ENCODE measurements at places on chromosomes 5 and 9.
A peak's percentile ranks its signal among the peaks of the same experiment; 100 is the strongest.

DNA sequence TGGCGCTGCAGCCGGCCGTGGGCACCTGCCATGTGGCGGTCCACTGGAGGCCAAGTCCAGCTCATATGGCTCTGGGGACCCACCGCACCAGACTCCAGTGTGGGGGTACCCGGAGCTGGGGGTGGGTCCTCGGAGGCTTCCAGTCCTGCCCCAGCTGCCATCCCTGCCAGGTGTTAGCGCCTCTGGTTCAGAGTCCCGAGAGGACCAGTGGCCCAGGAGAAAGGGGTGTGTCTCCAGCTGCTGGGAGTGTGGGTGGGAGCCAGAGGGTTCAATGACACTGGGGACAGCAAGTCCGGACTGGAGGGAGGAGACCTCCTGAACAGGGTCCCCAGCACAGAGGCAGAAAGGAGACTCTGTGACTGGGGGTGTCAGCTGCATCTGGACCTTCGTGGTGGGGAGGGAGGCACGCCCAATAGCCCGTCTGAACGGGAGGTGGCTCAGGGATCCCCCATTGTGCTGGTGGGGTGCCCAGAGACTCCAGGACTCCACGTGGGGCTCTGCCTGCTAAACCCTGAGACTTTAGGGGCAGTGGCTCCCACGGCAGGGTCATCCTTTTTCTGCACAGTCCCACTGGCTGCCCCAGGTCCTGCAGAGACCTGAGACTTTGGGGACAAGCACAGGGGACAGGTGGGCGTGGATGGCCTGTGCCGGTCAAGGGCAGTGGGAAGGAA is 2.4 kb upstream of the AHRR start:
- peak; percentile 36 for DNase-seq

GRCh38 chr9:115118879-115119218 is 892 bp upstream of the TNC start:
- DNase-seq: peak; percentile 72

DNA sequence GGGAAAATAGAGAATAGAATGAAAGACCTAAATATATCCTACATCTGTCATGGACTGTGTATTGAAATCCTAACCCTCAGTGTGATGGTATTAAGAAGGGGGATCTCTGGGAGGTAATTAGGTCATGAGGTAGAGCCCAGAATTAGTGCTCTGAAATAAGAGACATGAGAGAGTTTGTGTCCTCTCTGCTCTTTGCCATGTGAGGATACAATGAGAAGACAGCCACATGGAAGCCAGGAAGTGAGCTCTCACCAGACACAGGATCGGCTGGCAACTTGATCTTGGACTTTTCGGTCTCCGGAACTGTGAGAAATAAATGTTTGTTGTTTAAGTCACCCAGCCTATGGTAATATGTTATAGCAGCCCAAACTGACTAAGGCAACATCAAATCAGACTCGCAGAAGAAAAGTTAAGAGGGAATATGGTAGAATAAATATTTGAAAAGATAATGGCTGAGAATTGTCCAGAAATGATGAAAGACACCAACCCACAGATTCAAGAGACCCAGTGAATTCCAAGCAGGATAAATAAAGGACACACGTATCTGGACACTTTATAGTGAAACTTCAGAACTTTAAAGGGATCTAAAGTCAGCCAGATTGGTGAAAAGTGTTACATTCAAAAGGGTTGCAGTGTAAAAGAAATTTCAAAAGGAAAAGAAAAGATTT is 12.7 kb upstream of the SLC36A1 start:
- no peak for DNase-seq

DNA sequence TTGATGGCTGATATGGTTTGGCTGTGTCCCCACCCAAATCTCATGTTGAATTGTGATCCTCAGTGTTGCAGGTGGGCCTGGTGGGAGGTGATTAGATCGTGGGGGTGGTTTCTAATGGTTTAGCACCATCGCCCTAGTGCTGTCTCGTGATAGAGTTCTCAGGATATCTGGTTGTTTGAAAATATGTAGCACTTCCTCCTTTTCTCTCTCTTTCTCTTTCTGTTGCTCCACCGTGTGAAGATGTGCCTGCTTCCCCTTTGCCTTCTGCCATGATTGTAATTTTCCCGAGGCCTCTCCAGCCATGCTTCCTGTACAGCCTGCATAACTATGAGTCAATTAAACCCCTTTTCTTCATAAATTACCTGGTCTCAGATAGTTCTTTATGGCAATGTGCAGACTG is 111.6 kb downstream of the SREK1 start:
- DNase-seq: no peak

- DNase-seq: peak; percentile 34
These were observed 18.6 kb upstream of the MOB3B start for GRCh38 chr9:27548055-27548741.

DNA sequence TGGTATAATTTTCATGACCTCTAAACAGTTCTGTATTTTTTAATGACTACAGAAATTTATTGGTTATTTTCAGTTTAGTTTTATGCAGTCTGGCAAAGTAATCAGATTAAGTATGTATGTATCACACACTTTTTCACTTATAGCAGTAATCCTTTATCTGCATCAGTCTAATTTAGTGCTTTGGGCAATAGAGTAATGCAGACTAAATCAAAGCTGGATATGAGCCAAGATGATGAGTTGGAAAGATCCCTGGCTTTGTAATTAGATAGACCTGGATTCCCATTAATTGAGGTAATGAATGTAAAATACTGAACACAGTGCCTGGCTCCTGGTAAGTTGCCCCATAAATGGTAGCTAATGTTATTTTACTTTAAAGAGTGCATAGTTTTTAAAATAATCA is 215.4 kb upstream of the TLX3 start:
- no peak for DNase-seq

- no peak for DNase-seq
These were observed 396.9 kb downstream of the GADD45G start for GRCh38 chr9:90001747-90002146.

Measured in NCI-H2171 treated with DMSO at 0.1 percent for 48 hours (cell line).